Endothelial cell (in vitro differentiated cells): ENCODE measurements at places on chromosomes 11 and 22.
A peak's percentile ranks its signal among the peaks of the same experiment; 100 is the strongest.

DNA sequence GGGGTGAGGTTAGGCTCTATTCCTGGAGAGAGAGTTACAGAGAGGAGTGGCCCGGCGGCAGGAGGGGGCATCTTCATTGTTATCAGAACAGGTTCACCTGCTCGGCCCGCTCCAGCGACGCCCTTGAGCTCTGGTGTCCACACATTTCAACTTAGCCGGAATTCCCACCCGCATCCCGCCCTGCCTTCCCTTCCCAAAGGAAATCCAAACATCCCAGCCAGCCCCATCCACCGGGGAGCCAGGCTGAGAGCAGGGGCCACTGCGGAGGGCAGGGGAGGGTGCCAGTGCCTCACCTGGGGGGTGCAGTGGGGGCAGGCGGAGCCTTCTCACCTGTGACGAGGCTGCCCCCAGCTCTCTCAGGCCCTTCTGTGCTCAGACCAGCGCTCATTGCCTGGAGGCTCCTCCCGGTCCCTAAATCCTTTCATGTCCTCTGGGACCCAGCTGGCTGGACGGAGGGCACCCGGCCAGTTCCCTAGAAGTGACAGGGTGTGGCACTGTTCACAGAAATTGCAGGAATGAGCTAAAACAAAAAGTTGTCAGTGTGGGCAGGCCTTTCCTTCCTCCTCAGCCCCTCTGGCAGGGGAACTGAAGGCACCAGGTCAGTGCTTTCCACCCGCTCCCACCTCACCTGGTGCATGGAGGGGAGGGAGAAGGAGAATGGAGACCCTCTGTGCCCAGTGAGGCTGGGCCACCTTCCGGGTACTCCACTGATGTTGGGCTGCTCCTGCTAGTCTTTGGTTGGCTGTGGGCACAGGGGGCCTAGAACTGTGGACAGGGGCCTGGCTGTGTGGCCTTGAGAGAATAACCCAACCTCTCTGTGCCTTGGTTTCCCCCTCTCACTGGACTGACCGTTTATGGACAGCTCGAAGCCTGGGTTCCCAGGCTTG, 2.2 kb upstream of the MRGPRG start:
- no peak for DNase-seq

GRCh38 chr11:31825838-31826484, 14.8 kb upstream of the PAX6 start:
- no peak for DNase-seq

DNA sequence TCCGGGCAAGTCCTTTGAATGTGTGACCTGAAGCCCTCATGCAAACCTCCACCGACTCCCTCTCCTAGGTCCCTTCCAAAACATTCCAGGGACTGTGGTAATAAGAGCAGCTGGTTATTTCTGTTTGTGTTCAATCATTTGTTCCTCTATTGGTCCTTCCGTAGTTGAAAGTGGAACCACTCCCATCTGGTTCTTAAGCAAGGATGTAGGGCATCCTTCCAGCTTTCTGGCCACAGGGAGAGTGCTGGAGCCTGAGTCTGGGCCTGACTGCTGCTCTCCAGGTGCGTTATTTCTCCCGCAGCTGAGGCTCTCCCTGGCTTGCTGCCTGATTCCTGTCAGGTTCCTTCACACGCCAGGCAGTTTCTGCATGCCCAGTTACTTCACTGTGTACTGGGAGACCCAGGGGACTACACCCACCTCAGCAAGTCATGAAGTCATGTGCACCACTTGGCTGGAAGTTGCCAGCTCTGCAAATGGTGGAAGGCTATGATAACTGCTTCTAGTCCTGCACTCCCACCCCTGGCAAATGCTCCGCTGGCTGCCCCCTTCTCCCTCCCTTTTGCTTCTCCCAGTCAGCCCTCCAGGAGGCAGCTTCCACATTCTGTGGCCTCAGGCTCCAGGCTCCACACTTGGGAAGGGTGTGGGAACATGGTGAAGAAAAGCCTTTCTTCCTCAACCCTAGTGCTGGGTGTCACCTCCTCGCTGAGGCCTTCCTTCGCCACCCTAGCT, 4.0 kb upstream of the ALX4 start:
- no peak for DNase-seq

GRCh38 chr22:38724926-38725571, 19.3 kb downstream of the GTPBP1 start:
- DNase-seq = peak; percentile 45

- no peak for DNase-seq
These were observed 28.7 kb downstream of the PDGFB start for GRCh38 chr22:39216143-39216490.

- no peak for DNase-seq
These were observed 107.7 kb downstream of the CEP164 start for GRCh38 chr11:117435326-117435725.

DNA sequence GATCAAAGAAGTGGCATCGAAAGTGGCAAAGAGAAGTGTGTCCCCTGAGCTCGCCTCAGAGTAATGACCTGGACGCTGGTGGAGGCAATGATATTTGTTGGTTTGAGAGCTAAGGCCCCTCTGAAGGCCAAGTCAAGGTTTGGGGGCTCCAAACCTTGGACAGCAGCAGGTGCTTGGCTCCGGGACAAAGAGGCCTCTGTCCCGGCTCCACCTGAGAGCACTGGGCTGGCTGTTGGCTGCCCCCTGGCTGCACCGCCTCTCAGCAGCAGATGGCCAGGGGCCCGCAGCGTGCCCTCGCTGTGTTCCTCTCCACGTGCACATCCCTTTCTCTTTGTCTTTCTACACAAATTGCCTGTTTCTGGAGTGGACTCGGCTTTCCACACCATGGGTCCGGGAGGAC, 301.3 kb downstream of the NTM start:
- DNase-seq = peak; percentile 60

- DNase-seq = no peak
These were observed 36.3 kb downstream of the SLC5A1 start for GRCh38 chr22:32079130-32080089.

- no peak for DNase-seq
These were observed 9.6 kb downstream of the TRPM5 start for GRCh38 chr11:2434506-2435255.

GRCh38 chr22:37260901-37261336, 16.9 kb upstream of the RAC2 start:
- DNase-seq = peak; percentile 67

DNA sequence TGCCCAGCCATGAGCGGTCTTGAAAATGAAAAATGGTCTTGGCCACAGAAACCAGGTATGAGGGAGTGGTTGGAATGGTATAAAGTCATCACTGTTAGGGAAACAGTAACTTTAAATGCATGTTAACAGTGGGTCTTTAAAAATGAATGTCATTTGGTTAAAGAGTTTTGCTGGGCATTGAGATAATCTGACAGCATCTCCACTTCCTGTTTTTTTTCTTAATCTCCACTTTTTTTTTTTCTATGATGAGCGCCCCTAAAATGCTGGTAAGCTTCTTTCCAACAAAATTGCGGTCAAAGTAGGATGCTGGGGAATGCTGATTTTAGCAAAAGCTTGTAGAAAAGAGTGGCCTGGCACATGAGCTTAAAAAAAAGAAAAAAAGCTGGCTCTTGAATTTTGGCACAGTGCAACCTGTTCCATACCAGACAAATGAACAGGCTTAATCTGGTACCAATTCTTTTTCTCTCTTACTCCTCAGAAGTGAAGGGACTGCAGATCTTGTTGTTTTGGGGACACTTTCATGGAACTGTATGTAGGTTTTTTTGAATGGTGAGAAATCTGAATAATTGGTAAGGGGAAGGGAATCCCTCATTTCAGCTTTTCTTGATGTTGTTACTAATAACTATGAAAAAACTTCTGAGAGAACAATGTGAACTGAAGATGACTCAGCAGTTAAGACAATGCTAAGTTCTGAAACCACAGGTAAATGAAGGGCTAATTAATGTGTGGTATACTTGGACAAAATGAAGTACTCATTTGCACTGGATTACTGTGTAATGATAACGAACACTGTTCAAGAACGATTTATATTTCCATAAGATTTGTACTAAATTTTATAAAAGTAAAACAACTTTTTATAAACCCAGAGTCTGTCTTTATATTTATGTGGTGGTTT, 3.1 kb upstream of the ARHGEF12 start:
- no peak for DNase-seq

- peak; percentile 90 for DNase-seq
These were observed 32.2 kb downstream of the TRMU start for GRCh38 chr22:46367707-46368191.

- peak; percentile 39 for DNase-seq
These were observed 844 bp downstream of the PCF11 start for GRCh38 chr11:83157594-83158356.

- no peak for DNase-seq
These were observed 331.1 kb upstream of the PITPNB start for GRCh38 chr22:28250036-28250695.

- peak; percentile 18 for DNase-seq
These were observed 642 bp downstream of the NAA40 start for GRCh38 chr11:63939397-63939891.

- no peak for DNase-seq
These were observed 18.0 kb upstream of the CABP2 start for GRCh38 chr11:67541198-67541597.

DNA sequence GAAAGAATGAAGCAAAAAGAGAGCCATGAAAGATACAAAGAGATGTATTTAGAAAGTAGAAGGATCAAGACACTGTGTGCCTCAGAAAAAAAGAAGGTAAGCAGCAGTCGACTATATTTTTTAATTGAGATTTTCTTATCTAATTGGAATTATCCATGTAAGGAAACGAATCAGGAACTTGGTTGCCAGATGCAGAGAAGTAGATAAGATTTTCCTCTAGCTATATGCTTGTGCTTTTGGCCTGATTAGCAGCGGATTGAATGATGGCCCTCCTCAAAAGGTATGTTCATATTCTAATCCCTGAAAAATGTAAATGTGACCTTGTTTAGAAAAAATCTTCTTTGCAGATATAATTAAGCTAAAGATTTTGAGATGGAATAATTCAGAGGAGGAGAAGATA, 43.9 kb upstream of the CARD18 start:
- no peak for DNase-seq

GRCh38 chr11:17153757-17154156, 54.0 kb downstream of the PIK3C2A start:
- no peak for DNase-seq

- DNase-seq = no peak
These were observed 81.0 kb downstream of the CCDC34 start for GRCh38 chr11:27281740-27282590.

DNA sequence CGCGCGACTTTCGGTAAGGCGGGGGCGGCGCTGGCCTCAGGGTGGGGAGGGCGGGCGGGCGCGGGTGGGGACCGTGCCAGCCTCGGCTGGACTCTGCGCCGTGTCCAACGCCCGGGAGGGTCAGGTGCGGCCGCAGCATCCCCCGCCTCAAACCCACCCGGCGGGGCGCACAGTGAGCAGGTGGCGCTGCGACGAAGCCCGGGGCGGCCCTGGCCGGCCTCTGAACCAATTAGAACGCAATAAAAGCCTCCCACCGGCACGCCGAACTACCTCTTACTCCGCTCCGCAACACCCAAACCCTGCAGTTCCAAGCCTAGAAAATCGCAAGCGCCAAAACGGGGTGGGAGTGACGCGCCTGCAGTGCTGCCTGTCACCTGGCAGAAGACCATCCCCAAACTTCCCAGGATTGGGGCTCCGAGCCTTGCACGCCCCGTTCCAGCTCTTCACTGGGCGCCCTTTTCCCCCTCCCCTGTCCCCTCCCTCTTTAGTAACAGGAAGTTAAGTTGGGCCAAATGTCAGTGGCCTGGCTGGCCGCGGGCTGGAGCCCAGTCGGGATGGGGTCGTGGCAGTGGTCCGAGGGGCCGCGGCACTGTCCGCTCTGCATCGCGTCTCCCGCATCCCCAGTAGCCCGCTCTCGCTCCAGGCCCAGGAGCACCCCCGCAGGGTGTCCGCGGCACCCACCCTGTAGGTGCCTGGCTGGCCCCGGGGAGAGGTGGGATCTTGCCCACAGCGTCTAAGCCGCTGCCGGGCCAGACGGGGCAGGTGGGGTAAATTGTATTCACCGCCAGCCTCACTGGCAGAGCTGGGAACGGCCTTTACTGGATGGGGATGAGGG, 541 bp downstream of the MICAL2 start:
- peak; percentile 21 for DNase-seq

DNA sequence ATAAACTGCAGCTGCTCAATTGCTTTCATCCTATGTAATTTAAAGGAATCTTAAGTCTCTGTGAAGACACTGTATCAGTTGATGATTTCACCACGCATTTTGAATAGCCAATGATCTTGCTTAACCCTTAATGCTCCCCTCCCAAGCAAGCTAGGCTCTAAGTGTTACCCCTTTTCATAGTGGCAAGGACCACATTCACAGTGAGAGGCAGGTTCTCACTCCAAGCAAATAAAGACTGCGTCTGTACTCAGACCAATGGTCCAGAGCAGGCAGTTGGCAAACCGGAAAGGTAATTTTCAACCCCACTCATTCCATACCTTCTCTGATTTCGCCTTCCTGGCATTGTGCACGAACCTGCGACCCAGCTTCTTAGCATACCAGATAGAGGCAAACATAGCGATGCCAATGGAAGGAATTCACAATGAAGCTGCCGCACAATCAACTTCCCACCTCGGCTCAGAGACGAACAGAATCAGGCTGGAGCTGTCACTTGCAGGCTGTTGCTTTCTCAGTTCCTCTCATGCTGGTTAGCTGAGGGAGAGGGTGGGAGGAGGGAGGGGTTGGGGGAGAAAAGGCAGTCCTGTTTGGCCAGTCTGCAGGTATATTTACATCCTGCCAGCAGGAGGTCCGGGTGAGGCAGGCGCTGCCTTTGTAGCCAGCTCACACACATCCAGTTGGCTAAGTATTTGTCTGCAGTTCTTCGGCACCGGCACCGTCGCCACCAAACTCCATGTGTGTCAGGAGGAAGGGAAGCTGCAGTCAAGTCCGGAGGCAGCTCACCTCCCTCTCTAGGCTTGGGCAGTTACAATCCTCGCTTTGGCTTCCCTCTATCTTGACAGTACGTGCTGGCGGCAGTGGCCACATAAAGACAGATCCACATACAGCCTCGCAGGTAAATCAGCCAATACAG, 1151.2 kb upstream of the CCDC90B start:
- peak; percentile 18 for DNase-seq

- no peak for DNase-seq
These were observed 1.4 kb downstream of the TBX1 start for GRCh38 chr22:19761725-19762567.

- no peak for DNase-seq
These were observed 1.0 kb downstream of the SYCE3 start for GRCh38 chr22:50561401-50562358.

DNA sequence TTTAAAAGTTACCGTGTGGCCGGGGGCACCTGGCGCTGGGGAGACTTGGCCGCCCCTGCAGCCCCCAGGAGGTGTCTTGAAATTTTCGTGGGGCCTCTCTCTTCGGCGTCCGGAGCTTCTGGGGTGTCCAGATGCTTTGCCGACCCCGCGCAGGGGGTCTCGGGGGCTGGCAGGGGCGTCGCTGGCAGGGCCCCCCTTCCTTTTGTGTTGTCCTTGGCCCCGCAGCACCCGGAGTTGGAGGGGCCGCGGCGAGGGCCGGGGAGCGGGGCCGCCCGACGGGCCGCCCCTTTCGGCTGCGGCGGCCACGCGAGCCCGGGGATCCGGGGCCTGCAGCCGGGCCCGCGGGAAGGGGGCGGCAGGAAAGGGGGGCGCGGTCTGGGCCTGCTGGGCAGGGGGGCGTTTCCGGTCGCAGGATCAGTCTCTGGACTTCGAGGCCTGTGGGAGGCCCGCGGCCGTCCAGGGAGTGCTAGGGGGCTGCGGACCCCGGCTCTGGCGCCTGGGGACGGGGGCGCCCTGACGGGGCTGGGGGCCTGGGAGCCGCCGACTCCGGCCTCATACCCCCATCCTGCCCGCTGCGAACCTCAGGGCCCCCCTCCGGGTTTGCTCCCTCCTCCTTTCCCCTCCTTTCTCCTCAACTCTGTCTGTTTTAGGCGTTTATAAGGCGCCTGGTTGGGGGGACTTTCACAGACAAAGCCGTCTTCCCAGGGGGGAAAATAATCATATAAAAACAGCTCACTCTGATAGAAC, 869 bp downstream of the ZC3H7B start:
- peak; percentile 53 for DNase-seq

- no peak for DNase-seq
These were observed 7.1 kb downstream of the TPCN2 start for GRCh38 chr11:69055598-69056516.
